H9 (cell line): ENCODE measurements at places on chromosomes 6 and 20.

- DNase-seq, result no peak
Measured at GRCh38 chr6:15626878-15627674, 35.8 kb downstream of the DTNBP1 start.

- no peak for DNase-seq
Measured at GRCh38 chr20:41167481-41168253, 30.3 kb downstream of the PLCG1 start.

- DNase-seq, result no peak
Measured at GRCh38 chr20:4545526-4545925, 176.2 kb upstream of the PRND start.

DNA sequence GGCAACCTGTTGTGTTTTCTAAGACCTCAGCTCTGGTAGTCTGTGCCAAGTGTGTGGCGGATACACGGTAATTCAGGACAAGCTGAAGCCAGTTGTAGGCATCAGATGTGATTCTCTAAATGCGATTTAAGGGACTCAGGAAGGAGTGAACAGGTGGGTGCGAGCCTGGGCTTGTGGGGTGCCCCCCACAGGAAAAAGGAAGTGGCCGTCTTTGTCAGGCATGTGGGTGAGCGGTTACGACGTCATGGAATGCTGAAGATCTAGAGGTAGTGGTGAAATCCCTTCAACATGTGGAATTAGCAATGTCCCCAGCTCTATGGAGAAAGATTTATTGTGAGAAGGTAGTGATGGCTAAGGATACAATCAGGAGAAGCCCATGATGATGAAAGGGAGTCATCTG, 95.1 kb upstream of the EXOC2 start:
- no peak for DNase-seq

DNA sequence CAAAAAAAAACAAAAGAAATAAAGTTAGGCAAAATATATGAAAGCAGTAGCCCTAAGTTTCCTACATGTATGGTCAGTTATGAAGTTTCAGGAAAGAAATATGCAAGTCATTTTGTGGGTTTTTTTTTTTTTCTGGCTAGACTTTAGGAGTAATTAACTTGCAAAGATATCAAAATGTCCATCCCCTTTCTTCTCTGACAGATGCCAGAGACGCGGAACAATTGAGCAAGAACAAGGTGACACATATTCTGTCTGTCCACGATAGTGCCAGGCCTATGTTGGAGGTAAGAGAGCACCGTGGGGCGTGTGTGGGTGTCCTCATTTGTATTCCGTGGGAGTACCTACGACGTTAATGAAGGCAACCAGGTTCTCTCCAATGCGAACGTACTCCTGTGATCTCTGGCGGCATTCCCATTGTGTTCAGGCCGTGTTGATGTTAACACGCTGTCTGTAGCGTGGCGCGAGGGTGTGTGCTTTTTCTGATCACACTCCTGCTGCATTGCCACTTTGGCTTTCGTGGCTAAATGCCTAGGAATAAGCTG, 19.5 kb downstream of the DUSP22 start:
- no peak for DNase-seq

DNA sequence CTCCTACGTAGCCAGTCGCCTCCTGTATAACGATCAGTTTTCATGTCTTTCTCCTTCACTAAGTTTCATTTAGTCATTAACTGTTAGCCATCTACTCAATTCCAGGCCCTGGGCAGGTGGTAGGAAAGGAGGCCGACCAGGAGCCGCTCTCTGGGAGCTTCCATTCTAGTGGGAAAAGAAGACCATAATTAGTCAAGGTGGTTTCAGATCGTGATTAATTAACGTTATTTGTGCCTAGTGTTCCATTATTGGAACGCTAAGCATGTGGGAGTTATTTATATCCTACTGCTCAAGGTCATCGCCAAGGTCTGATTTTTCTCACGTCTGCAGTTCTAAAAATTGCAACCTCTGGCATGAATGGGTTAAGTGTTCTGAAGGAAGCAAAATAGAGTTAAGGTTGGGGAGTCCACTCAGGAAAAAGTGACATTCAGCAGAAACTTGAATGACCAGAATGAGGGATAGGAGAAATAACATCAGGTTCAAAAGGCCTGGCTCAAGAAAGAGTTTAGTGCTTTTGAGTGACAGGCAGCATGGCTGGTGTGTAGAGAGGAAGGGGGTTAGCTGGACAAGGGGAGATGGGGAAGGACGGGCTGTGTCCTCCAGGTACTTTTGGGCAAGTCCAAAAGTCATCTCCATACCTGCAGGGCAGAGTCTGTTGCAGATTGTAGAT, 812 bp downstream of the SLC9A8 start:
- no peak for DNase-seq

DNA sequence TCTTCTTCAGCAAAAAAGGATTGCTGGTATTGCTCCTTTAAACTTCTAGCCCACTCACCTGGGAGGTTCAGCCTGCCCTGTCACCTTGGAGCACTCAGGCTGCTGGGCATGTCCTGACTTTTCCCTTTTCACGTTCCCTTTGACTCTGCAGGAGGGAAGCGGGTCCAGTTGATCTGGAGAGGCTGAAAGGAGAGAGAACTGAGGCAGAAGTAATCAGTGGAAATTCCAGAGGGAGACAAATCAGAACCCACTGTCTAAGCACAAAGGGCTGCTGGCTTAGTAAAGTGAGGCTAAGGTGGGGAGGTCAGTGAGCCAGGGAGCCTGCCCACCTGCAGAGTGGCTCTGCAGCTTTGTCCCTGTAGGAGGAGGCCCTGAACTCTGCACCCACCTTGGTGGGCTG, 9.7 kb upstream of the SYNDIG1 start:
- no peak for DNase-seq

DNA sequence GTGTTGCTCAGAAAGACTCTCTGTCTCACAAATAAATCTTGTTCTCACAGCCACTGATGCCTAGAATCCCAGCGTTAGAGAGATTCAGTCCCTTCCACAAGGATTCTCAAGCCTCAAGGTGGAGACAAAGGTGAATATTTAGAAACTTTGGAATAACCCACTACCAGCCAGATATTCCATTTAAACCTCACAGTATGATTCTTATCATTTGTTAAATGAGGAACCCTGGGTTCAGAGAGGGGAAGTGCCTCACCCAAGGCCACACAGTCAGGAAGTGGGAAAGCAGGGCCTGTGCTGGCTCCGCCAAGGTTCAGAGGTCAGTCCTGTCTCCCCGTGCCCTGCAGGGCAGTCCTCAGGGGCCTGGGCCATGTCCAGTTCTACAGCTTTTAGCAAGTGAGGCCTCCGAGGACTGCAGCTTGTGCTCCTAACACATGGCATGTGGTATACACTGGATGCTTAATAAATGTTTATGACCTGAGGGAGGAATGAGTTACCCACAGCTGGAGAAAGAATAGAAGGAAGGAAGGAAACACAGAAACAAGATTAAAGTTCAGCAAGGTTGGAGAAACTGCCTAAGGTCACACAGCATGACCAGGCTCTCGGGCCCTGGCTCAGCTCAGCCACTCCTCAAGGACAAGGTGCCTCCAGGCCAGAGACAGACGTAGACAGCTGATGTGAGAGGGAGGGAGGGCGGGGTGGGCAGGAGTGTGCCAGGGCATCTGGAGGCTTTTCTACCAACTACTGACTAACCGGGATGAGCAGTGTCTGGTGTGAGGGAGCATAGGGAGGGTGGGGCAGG, 3.9 kb upstream of the TGM2 start:
- DNase-seq, result no peak

DNA sequence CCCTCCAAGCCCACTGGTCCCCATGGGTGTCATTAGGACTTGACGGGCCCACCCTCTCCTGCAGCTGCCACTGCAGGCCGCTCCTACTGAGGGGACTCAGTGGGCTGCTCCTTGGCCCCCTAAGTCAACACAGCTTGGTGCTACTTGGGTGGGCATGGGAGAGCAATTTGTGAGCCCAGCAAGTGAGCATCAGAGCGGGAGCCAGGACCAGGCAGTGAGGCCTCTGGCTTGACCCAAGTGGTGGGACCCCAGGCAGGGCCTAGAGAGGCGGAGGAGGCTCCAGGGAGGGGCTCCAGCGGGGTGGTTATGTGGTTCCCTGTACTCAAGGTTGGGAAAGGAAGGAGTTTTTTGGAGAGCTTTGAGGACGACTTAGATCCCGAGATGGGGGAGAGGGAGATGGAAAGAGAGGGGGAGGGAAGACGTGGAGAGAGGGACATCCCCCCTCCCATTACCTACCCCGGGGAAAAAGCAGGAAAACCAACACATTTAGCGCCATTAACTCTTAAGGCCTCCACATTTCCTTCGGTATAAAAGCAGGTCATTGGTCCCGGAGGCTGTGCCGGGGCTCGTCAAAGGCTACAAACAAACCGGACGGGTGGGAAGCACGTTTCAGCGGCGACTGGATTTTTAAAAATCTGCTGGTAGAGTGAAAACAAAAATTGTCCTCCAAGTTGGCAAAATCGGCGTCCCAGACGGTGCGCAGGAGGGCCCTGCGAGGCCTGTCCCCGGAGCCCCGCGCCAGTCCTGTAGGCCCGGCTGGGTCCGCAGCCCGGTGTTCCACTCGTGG, 8.8 kb downstream of the FOXC1 start:
- DNase-seq, result no peak

DNA sequence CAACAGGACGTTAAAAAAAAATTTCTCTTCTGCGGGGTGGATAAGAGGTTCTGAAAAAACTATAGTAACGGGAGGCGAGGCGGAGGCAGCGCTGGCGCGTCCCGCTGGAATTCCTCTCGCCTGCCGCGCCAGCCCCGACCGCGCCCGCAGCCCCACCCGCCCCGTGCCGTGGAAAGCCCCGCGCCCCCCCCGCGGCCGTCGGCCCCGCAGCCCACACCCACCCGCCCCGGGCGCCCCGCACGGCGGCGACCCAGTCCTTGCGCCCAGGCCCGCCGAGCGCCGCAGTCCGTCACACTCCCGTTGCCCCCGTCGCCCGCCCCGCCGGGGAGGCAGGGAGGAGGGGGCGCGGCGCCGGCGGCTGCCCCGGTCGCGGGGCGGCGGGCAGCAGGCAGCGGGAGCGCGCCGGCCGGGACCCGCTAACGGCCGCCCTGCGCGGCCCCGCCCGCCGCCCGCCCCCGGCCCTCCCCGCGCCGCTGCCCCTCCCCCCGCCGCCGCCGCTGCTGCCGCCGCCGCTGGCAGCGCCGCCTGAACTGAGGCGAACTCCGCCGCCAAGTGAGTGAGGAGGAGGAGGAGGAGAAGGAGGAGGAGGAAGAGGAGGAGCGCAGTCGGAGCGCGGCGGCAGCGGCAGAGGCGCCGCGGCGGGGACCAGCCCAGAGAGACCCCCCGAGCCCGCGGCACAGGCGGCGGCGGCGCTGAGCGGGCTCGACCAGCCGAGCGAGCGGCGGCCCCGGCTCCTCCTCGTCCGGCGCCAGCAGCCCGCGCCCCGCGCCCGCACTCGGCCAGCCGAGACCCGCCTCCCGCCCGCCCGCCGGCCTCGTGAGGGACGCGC, at the start of gene QKI:
Gene QKI (plus strand): TSS at position 602 of the 829 bp plus-strand sequence. CDS start 476 bp downstream, outside the sequence.
- DNase-seq, result peak; percentile 58

- DNase-seq, result no peak
Measured at GRCh38 chr6:36636687-36637418, 41.7 kb upstream of the CDKN1A start.

GRCh38 chr6:26312501-26313397, 52.2 kb upstream of the BTN3A2 start:
- peak; percentile 85 for DNase-seq

- DNase-seq, result no peak
Measured at GRCh38 chr6:39625209-39625608, 100.0 kb downstream of the KIF6 start.

DNA sequence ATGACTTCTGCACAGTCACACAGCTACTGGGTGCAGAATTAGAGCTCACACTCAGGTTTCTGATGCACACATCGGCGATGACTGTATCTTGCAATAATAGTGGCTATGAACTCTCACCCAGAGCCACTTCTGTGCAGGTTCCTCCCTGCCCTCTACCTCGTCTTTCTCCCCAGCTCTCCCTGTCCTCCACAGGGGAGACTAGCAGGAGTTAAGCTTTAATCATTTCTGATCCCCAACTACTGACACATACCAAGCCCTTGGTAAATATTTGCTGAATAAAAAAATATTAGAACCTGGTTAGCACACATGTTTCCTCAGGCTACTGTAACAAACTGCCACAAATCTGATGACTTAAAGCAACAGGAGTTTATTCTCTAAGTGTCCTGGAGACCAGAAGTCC, 222.7 kb upstream of the FOXA2 start:
- no peak for DNase-seq

- no peak for DNase-seq
Measured at GRCh38 chr6:63734923-63735322, 99.3 kb downstream of the PHF3 start.

DNA sequence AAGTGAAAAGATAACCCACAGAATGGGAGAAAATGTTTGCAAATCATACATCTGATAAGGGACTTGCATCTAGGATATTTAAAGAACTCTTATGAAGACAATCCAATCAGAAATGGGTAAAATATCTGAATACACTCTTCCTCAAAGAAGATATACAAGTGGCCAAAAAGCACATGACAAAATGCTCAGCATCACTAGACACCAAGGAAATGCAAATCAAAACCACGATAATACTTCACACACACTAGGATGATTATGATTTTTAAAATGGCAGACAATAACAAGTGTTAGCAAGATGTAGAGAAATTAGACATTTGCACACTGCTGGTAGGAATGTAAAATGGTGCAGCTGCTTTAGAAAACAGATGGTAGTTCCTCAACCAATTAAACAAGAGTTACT, 34.8 kb upstream of the SIRT5 start:
- DNase-seq, result no peak

DNA sequence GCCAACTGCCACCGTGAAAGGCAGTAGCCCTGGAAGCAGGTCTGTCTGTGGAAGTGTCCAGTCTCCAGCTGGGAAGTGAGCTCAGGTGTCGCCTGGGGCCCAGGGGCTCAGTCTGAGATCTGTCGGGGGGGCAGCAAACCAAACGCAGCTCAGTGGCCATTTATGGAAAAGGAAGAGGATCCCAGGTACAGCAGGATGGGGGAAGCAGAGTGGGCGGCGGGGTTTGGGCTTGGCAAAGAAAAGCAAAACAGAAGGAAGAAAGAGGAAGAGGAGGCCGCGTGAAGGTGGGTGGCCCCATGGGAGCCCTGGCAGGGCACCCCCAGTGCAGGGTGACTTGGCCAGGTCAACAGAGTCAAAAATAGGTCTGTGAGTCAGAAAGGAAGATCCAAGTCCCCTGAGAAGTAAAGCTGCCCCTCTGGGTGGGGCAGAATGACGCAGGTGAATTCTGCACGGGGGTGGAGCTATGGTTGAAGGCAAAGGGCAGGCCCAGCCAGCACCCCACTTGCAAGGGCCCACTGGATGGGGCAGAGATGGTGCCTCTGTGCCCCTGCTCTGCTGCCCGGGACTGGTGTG, 5.3 kb downstream of the PXDC1 start:
- no peak for DNase-seq

GRCh38 chr6:123094795-123095194, 98.8 kb downstream of the CLVS2 start:
- no peak for DNase-seq

DNA sequence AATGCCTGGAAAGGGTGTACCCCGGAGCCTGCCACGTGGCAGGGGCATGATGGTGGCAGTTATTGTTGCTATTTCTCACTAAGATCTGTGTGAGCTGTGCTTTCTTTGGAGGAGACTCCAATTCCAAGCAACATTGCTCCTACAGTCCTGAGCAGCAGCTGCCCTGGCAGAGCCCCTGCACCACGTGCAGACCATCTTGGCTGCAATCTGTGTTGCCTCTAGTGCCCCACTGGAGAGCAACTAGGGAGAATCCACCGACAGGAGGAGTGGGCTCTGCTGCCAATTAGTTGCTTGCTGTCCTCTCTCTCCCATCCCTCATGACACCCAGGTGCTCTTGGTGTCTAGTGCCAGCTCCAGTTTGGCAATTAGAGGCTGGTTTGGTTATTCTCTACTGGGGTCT, 116.0 kb downstream of the PXDC1 start:
- no peak for DNase-seq
